ENCODE measurements at places on chromosomes 6 and 20.

DNA sequence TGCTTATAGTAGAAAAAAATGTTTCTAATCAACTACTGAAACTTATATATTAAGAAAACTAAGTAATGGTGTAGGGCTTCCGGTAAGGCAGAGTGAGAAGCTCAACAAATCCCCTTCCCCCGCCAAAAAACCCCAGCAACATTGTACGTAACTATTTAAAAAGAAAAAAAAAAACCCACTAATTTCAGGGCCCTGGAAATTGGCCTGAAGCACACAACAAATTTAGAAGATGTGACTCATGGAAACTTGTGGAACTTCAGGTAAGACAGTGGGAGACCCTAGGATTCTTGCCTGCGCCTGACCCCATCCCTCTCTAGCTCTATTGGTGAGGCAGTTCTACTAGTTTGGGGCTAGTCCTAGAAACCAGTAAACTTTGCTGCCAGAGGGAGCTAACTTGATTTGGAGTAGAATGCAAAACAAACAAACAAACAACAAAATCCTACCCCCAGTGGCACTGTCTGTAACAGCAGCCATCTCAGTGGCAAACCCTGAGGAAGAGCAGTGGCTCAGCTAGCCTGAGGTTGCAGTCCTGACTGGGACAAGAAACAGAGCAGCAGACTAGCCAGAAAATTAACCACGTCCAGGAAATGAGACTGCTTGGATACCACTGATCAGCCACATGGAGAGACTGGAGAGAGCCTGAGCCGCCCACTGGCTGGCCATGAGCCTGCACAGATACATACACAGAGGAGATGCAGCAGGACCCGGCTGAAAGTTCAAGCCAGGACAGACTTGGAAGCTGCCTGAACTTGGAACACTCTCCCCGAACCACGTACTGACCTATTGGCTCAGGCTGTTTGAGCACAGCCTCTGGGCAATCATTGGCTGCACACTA, 135.1 kb downstream of the TBXT start:
- peak; percentile 36 for DNase-seq

GRCh38 chr6:147579667-147580066, 71.2 kb downstream of the SAMD5 start:
- DNase-seq = no peak

DNA sequence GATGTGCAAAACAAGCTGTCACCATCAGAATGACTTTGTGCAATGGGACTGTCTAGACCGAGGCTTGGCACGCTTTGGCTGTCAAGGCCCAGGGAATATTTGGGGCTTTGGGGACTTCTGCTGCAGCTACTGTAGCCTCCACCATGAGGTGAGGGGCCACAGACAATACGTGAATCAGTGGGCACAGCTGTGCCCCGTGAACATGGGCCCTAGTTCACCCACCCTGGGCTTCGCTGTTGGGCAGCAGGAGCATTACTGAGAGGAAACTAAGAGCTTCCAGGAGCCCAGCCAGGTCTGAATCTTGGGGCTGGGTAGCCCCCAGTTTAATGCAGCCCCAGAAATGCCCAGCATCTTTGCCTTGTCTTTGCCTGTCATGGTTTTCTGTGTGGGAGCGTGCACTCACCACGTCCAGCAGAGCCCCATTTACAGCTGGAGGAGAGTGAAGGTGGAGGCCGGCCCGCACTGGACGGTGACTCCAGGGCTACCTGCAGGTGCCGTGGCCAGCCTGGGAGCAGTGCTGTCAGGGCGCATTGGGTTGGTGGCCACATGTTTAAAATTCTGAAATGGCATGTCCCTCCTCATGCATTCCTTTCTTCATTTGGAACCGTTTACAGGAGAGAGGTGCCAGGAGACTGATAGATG, 34.7 kb downstream of the DUSP22 start:
- DNase-seq = no peak

- DNase-seq = no peak
Measured at GRCh38 chr20:32285082-32285620, 7.7 kb downstream of the KIF3B start.

GRCh38 chr20:47191074-47191673, 165.3 kb downstream of the ZMYND8 start:
- DNase-seq = no peak

- no peak for DNase-seq
Measured at GRCh38 chr6:49257549-49257948, 205.5 kb downstream of the MMUT start.

DNA sequence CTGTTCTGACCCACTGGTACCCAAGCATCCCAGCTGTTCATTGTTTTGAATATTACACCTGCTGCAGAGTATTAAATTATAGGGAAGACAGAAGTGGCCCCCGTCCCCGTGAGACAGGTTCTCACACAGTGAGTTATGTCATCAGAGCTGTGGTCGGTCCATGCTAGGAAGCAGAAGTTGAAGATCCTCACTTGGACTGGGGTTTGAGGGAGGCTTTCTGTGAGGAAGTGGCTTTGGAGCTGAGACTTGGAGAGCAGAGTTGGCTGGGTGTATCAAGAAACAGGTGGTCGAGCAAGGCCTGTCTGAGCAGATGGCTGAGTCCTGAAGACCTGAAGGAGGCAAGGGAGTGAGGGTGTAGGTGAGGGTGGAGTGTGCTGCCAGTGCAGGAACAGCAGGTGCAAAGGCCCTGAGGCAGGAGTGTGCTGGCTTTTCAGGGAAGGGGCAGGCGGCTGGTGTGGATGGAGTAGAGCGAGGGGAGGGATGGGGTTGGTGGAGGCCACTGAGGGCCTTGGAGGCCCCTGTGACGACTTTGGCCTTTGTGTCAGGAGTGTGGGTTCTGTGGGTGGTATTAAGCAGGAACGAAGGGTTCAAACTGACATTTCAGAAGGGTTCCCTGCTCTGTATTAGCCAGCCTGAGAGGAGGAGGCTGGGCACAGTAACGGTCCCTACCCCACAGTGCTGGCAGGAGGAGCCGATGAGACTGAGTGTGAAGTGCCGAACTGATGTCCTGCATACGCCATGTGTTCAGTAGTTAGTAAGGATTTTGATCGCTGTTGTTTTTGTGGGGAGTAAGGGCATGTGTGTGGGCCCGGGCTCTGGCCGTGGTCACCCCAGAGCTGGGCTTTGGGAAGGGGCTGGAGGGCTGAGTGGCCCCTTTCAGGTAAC, 11.8 kb downstream of the SRC start:
- DNase-seq = no peak

- no peak for DNase-seq
Measured at GRCh38 chr6:158057213-158057987, 75.7 kb downstream of the SYNJ2 start.

DNA sequence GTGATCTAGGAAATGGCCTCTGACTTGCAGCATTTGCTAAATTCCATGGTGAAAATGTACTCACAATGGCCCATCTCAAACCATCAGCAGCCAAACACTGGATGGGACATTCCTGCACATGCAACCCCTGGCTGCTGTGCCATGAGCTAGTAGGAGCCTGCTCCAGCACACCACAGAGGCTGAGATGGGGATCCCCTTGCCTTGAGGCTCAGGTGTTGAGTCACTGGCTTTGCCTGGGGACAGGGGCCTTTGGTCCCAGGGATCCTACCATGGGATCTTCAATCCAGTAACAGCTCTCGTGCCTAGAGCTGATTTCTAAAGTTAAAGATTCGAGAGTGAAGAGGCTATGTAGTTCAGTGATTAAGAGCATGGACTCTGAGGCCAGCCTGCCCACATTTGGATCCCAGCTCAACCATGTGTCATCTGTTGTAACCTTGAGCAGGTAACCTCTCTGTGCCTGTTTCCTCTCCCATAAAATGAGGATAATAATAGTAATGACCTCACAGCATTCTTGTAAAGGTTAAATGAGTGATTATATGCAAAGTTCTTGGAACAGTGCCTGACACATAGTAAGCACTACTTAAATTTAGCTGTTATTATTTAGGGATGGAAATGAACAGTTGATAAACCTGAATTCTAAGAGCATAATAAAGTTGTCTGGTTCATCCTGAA, 16.4 kb downstream of the FOXQ1 start:
- no peak for DNase-seq

GRCh38 chr6:111173341-111173740, 86.0 kb downstream of the SLC16A10 start:
- no peak for DNase-seq

DNA sequence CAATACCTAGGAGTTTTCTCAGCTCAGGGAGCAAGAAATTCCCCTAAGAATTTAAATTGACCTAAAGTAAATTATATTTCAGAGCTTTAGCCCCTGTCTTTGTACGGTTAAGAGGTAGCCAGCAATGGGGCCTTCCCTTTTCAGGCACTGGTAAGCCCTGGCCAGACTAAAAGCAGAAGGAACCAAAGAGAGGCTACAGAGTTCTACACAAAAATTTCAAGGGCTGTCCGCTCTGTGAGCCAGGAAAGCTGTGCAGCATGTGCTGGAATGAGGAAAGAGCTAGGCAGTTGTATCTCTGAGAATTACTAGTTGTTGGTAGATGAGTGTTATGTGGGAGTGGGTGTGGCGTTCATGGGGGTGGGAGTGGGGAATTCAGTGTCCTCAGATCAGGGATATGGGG, 96.3 kb upstream of the MAFB start:
- no peak for DNase-seq

GRCh38 chr6:43247114-43247999, 4.1 kb downstream of the TTBK1 start:
- DNase-seq = peak; percentile 95

GRCh38 chr6:108168501-108169463, 3.0 kb downstream of the NR2E1 start:
- no peak for DNase-seq

DNA sequence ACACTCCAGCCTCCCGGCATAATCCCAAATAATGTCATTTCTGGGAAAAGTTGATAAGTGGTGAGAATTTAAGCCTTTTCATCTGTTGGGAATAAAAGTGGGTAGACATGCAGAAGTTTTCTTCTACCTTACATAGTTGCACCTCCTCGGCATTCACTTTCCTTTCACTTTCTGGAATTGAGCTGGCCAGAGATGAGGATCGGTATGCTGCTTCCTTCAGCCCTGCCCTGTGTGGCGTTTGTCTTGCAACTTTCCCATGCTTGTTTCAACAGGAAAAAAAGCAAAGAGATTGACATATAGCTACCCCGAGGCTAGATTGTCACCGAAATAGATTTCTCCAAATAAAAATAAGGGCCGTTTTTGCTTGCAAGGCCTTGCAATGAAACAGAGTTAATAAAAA, 65.8 kb upstream of the JAG1 start:
- no peak for DNase-seq

GRCh38 chr20:3798373-3798768, 2.3 kb downstream of the CDC25B start:
- DNase-seq = no peak

DNA sequence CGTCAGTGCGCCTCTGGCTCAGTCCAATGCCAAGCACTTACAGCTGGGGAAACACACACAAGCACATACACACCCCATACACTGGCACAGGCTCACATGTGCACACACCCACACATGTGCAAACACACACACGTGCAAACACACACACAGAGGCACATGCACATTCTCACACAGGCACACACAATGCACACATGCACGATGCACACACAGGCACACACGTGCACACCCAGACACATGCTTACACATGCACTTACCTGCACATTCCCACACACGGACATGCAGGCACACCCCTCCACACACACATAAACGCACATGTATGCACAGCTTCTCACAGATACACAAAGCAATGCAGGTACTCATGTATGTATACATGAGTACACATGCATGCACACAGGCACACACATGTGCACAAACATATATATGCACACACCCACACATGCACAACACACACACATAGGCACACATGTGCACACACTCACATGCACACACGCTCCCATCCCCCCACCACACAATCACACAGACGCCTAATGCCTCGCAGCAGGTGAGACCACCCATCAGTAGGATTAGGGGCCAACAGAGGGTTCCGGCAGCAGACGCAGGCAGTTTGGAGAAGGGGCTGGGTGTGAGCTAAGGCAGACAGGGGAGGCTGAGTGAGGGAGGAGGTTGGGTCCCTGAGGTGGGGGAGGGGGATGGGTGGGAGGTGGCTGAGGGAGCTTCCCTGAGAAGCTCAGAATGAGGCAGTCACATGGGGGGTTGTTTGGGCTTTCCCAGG, 71.2 kb upstream of the SLCO4A1 start:
- no peak for DNase-seq

GRCh38 chr6:26198722-26199056, 111.5 kb downstream of the HFE start:
- DNase-seq = no peak

- DNase-seq = no peak
Measured at GRCh38 chr6:18262702-18263417, 1.5 kb downstream of the DEK start.

DNA sequence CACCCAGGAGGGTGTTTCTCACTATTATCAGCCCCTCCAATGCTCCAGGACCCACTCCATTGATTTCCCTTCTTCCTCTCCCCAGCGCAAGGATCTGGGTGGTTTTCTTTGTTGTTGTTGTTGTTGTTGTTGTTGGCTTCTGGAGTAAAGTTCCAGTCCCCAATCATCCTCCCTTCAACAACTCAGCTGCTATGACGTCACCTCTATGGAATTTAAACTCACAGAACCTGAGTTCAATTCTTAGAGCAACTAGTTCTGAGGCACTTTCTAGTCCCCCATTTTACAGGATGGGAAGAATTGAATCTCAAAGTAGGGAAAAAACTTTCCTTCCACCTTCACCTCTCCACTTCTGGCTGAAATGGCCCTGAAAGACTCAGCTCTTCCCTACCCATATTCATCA, 9.7 kb upstream of the WFDC8 start:
- DNase-seq = no peak

GRCh38 chr6:110873981-110874879, at the start of gene AMD1:
Gene AMD1, plus strand, starts transcription at chr6:110874785. Its CDS starts 321 bp downstream, at chr6:110875106.
- DNase-seq = peak; percentile 99

GRCh38 chr6:108353853-108354252, 59.0 kb downstream of the AFG1L start:
- no peak for DNase-seq

DNA sequence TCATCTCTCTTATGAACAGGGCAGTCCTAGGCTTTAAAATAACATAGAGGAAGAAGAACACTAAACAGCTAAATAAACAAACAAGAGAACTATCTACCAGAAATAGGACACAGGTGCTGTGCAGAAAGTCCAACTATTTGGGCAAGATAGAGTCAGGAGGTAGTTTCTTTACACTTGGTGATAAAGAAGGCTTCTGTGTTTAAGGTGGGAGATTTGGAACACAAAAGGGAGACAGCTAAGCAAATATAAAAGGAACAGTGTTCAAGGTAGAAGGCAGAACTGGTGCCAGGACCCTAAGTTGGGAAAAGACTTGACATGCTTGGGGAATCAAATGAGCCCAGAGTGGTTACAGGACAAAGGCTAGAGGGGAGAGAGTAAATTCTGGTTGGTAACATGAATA, 110.5 kb downstream of the MANEA start:
- no peak for DNase-seq

GRCh38 chr6:146154197-146154596, 125.3 kb downstream of the GRM1 start:
- no peak for DNase-seq

DNA sequence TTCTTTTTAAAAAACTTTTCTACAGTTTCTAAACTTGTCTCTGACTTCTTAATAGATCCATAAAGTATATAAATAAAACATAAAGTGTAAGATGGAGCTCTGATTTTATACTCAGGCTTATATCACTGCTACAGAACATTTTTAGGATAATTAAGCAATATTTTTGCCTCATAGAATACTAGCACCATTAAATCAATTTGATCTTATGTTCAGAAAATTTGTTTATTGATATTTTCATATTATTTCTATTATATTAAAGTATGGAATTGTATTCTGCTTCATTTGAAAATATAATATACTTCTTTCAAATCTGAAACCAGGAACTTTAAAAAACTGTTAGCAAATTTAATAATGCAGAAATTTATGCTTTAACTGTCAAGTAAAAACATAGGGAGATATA, 106.5 kb downstream of the MAN1A1 start:
- DNase-seq = no peak
